Femur (tissue), 1 donor: ENCODE measurements at places on chromosomes 4 and X.

GRCh38 chr4:110442309-110442708, 33.6 kb upstream of the ENPEP start:
- no peak for DNase-seq

DNA sequence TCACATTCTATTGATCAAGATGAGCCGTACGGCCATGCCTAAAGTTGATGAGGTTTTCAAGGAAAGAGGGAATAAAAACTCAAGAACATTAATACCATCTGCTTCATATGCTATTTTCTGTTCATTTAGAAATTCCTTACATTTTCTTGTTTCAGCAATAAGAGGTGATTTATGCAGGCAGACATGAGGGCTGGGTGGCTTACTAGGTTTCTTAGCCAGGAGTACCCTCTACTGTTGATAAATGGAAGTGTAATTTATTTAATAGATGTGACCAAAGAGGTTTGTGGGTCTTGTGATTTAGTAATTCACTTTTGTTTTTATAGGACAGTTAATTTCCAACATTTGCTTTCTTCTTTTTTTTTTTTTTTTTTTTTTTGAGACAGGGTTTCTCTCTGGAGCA, 6.4 kb upstream of the SMIM9 start:
- no peak for DNase-seq

GRCh38 chrX:9656871-9657270, 108.8 kb downstream of the GPR143 start:
- no peak for DNase-seq

DNA sequence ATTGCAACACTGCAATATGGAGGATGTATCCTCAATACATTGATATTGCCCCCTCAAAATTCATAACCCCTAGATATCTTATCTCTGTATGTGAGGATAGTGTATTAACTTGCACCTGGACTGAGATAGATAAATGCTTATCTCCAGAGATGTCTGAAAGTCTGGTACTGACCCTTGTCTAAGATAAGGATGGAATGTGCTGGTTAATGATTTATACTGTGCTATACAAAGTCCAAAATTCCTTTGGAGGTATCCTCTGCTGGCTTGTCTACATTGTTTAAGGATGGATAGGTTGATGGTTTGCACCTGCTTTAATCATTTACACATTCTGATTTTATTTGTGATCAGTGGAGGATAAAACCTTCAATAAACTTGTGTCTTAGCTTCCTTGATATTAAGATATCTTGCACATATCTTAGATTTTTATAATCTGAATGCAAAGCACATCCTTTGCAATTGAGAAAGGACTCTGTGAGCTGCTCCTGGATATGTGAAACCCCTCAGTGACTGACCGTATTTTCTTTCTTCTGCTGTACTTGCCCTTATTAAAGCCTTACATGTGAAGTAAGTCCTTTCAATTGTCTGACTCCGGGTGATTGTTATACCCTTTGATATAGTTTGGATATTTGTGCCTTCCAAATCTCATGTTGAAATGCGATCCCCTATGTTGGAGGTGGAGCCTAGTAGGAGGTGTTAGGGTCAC, 430.3 kb upstream of the MAOA start:
- DNase-seq = no peak

- no peak for DNase-seq
Measured at GRCh38 chrX:20595928-20596575, 329.3 kb upstream of the RPS6KA3 start.

DNA sequence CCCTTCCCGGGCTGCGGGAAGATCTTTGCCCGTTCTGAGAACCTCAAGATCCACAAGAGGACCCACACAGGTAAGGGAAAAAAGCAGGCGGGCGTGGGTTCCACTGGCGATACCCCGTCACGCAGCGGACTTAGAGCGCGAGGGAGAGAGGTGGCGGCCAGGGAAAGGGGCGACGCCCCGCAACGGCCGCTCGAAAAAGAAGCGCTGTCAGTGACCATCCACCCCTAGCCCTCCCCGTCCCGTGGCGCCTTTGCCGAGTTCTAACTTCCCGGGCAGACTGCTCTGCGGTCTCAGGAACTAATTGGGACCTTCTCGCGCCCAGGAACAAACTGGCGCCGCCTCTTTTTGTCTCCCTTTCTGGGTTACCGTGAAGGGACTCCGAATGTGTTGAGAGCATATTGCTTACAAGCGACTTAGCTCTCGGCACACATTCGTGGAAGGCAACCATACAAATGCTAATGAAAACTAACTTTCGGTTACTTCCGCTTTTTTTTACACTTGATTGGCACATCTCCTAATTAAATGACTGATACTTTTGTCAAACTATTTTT, 1.8 kb downstream of the ZIC3 start:
- DNase-seq = no peak

DNA sequence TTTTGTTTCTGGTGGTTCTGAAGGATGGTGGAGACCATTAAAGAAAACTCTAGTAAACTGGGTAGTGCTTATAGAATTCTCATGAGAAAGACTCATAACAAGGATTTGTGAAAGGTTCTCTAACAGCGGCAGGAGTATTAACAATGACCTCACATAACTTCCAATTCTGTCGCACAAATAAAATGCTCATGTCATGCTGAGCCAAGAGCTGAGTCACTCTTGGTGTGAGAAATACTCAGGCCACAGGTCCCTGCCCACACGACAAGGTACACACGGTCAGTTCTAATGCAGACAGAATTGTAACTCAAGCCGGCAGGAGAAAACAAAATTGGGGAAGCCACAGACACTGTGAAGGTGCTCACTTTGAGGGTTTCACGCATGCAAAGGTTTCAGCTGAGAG, 34.4 kb upstream of the C4orf50 start:
- DNase-seq = no peak
